ENCODE measurements at places on chromosomes 4 and X.

DNA sequence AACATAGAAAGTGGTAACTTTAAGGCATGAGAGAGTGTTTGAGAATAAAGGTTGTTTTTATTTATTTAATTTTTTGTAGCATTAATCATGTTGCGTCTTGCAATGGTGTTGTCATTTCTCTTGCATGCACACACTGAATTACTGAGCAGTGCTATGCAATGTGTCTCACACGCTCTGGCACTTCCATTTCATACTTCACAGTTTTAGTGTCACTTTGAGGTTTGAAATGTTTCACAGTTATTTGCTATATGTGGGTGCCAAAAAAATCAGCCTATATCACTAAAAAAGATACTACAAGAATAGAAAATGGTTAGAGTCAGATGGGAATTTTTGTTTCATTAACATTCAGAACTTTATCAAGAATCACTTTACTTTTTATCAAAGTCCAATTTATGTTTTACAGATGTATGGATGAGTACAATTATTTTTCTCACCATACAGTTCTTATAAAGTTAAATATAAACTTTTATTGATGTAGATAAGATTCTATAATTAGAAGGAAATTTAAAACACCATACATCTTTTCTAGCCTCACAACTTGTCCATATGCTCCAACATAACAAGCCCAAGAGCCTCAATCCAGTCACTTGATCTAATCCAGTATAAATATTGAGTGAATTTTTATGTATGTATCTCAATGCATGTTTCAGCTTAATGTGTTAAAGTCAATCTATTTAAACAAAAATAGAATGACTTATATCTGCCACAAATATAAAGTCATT, 114.0 kb downstream of the IQCM start:
- no peak for DNase-seq

GRCh38 chrX:75596178-75596577, 73.3 kb upstream of the ZDHHC15 start:
- DNase-seq, result no peak

- no peak for DNase-seq
These were observed 557.7 kb upstream of the TENM3 start for GRCh38 chr4:181685461-181685860.

DNA sequence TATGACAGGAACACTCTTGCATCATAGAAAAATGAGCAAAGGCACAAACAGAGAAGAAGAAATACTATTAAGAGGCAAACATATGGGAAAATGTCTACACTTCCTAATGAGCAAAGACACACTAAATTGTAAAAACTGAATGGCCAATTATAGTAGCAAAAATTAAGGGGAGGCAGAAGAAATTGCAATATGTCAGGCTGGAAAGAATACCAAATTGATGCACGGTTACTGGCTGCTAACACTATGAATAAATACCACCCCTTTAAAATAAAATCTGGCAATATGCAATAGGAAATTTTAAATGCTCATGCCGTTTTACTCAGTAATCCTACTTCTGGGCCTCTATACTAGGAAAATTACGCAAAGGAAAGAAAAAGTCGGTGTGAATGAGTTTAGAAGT, 16.0 kb upstream of the PIN4 start:
- no peak for DNase-seq

DNA sequence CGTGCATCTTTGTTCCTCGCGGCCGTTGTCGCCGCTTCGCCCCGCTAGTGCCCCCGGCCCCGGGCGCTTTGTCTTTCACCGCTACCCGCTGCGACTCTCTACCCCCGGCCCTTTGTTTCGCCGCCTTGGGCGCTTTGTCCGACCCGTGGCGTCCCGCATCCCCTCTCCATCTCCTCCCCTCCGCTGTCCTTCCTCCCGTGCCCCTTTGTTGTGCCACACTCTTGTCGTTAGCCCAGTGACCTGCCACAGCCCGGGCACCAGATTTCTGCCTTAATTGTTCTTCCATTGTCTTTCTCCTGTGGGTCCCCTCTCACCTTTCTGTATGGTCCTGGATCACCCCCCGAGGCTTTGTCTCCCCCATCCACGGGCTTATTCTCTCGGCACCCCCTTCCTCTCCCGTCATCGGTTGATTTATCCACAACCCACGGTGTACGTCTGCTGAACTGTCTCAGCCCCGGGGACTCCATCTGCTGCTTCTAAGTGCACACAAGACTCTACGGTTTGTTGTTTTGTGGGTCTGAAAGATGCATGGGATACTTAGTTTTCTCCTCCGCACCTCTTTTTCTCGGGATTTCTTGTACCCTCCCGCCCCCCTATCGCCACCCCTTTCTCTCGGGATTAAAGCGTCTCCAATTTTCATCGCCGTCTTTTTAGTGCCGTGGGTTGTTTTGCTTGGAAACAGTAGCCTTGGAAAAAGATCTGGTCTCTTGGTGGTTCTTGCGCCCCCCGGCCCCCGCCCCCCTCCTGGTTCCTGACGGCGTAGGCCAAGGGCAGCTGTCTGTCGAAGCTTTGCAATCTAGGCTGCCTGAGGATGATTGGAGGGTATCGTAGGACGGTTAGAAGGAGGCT, 783 bp downstream of the RBPJ start:
- DNase-seq, result no peak

GRCh38 chrX:96102997-96103396, 581.6 kb upstream of the DIAPH2 start:
- DNase-seq, result no peak

- no peak for DNase-seq
These were observed 15.7 kb downstream of the MSX1 start for GRCh38 chr4:4875147-4875546.

GRCh38 chr4:177473991-177474390, 31.8 kb upstream of the AGA start:
- no peak for DNase-seq

GRCh38 chr4:99915449-99915848, 21.2 kb upstream of the LAMTOR3 start:
- no peak for DNase-seq

DNA sequence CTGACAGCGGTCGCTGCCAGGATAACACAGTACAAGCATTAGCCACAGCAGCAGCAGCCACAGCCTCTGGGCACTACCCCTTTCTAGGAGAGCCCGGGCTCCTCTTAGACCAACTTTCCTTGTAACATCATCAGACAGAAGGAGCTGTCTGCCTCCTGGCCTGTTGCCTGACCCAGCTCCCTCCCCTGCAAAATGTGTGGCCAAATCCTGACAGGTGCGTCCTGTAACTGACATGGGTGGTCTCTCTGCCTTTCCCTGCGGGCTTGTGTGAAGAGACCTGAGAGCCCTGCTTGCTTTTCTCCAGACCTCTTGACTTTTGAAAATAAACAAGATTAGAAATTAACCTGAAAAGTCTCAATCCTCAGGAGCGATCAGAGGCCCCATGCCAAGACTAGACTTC, 824.9 kb downstream of the RAPGEF2 start:
- DNase-seq, result no peak

GRCh38 chrX:1537031-1537715, at the start of gene P2RY8:
Gene P2RY8 (minus strand): TSS chrX:1537185. CDS start chrX:1466558, 70,627 bp downstream.
- peak; percentile 3 for DNase-seq

GRCh38 chrX:63744850-63745394, 40.1 kb downstream of the ARHGEF9 start:
- no peak for DNase-seq

GRCh38 chr4:2794486-2795299, 1.8 kb downstream of the SH3BP2 start:
- DNase-seq, result no peak

- DNase-seq, result no peak
These were observed 27.8 kb downstream of the ELF4 start for GRCh38 chrX:130082244-130083106.

- DNase-seq, result no peak
These were observed 30.6 kb upstream of the TMEM184C start for GRCh38 chr4:147586637-147587036.

DNA sequence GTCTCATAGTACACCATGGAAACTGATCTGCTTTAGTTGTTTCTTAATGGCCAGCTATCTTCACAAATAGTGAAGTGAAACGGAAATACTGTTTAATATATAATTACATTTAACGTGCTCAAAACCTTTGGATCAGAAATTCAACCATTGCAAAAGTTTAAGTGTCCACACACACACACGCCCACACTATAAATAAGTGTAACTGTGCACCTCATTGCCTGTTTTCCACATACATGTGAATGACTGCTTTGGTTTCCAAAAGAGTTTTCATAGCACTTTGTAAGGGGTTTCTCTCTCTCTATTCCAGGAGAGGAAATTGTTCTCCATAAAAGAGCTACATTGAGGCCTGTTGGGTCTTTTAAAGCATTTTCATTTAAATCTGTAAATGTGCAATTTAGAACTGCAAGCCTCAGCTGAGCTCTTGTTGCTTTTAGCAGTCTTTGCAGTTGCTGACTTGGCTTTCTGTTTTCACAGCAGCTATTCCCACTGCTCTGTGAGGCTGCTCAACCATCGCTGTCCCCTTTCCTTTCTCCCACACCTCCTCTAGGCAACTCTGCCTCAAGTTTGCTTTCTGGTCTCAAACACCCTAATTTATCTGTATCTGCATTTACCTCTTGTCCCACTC, 94.5 kb downstream of the RAPGEF2 start:
- DNase-seq, result no peak

- no peak for DNase-seq
These were observed 141.8 kb upstream of the NALF2 start for GRCh38 chrX:69362354-69362753.

DNA sequence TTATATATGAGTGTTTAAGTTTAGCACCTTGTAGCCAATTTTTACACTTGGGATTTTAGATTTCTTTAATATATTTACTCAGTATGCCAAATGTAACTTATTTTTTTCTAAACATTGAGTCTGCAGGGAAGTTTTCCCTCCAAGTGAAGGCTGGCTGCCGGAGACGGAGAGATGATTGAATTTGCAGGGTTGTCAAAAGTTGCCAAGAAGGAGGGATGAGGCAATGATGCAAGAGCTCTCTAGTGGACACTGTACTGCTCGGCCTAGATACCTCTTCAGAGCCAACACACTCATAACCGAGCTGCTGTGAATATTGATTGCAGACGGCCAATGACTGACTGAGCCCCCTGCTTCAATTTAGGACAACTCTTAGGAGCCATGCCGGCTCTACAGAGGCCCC, 318.6 kb upstream of the CASK start:
- no peak for DNase-seq

DNA sequence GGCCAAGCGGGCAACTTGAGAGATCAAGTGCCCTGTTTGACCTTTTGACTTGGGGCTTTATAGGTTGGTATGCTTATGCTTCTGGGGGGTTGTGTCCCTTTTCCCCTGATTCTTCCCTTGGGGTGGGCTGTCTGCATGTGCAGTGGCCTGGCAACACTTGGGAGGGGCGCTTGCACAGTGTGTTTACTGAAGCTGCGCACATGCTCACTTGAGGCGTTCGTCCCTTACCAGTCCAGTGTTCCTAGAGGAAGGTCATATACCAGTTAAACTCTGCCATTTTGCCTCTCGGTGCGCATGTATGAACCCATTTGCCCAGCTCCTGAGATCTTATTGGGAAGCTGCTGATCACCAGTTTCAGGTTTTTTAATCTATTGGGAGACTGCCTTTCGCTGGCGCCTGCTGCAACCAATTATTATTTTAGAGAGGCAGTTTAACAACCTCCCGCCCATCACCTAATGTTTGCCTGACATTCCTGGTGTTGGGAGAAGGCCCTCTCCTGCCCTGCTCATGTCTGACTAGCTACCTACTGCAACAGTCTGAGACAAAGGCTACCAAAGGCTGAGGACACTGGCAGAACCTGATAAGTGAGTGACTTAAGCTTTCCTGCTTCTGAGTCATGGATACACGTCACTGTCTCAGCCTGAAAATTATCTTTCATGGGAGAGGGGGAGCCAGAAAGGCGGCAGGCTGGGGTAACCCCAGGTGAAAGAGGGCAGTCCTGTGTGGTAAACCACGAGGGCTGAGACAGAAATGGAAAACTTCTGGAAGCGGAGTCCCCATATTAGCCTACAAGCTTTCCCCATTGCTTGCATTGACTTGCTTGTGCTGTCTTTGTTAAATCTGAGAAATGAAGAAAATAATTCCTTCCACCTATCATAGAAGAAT, 97.6 kb downstream of the CPE start:
- DNase-seq, result no peak
